ENCODE measurements at places on chromosomes 5 and 9.

DNA sequence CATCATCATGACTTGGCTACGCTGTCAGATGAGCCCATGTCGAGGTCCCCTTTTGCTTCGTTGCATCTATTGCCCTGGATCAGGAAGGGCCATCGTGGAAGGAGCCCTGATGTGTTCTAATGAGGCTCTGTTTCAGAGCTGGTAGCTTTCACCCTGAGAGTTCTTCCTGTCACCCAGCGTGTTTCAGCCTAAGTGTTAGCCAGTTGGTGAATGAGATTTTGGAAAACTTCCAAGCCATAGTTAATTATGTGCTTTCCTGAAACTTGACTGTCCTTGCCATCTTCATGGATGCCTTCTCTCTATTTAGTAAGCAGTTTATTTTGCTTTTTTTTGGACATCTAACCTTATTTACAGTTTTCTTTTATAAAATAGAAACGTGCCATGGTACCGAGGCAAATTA, 1695.4 kb upstream of the WWC1 start:
- DNase-seq, result no peak

- no peak for DNase-seq
Measured at GRCh38 chr9:99825172-99826046, 3.7 kb downstream of the NR4A3 start.

GRCh38 chr9:105187781-105188180, 56.7 kb upstream of the SLC44A1 start:
- no peak for DNase-seq

DNA sequence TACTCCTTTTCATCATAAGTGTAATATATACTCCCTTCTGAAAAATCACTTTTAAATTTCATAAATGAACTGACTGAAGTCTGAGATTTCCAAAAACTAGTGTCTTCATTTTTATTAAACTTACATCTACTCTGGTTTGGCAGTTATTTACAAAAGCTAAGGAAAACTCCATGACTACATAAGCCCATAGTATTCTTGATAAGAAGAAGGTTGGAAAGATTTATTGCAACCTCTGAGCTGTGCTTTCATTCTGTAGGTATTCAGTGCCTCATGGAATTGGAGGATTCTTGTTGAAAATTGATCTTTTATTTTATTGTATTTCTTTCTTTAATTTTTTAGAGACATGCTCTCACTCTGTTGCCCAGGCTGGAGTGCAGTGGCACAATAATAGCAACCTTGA, 41.7 kb downstream of the GNAQ start:
- no peak for DNase-seq

GRCh38 chr5:139451878-139452660, 10.5 kb downstream of the ECSCR start:
- no peak for DNase-seq

DNA sequence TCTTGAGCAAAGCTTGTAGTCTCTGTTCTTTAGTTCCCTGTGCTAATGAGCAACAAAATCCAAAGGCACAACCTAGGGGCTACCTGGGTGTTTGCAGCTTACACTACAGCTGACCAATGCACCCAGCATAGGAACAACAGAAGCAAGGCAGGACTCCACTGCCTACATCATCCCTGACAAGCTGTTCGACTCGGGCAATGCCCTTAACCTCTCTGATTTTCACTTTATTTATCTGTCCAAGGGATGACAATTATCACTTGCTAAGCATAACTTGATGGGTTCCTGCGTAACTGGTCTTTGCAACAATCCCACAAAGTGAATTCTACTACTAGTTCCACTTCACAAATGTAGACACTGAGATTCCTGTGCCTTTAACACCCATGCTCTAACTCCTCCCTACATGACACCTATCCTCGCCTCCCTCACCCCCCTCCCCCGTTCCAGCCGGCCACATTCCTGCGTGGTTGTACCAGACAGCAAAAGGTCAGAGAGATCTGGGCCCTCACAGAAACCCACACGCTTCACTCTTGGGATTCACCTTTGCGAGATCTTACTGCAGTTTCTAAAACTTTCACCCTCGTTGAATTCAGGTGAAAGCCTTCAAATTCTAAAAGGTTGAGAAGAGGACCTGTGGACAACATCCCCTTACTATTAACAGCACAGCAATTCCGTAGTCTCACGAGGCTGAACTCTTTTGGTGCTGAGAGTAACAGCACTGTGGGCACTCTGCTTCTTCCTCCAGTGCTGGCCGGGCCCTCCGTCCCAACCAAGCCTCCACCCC, 995 bp downstream of the IPPK start:
- DNase-seq, result peak; percentile 41

GRCh38 chr5:56569566-56569965, 245.8 kb upstream of the MAP3K1 start:
- DNase-seq, result no peak

DNA sequence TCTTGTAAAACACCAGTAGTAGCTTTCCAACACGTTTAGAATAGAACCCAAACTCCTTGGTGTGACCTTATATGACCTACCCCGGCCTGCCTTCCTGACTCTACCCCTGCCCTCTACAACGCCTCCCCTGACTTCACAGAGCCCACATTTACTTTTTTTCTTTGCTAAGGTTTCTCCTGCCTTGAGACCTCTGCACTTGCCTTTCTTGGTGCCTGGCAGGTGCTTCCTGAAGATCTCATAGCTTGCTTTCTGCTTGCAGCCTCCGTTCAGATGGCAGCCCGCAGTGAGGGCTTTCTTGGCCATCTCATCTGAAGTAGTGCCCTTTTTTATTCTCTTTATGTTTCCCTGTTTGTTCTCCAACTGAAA, 24.3 kb downstream of the NUP214 start:
- no peak for DNase-seq

DNA sequence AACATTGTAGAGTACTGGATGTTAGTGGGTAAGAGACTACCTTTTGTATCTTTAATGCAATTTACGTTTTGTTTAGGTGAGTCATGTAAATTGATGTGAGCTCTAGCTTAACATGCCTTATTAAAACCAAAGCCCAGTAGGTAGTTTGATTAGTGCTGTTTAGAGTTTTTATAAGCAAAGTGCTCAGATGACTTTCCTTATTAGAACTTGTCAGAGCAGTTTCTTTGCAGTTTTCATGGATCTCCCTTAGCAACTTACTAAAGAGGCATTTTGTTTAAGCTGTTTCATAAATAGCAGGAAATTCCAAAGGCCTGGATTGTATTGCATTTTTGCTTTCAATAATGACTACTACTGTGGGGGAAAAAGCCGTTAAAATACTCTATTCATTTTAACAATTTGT, 14.5 kb downstream of the ZSWIM6 start:
- no peak for DNase-seq

- DNase-seq, result no peak
Measured at GRCh38 chr5:59845730-59846129, 47.8 kb downstream of the PDE4D start.

- DNase-seq, result no peak
Measured at GRCh38 chr5:89036704-89037489, 153.9 kb upstream of the MEF2C start.

GRCh38 chr9:33645706-33646105, 121.7 kb downstream of the ANKRD18B start:
- no peak for DNase-seq

- no peak for DNase-seq
Measured at GRCh38 chr5:64458948-64459347, 46.9 kb upstream of the RGS7BP start.

DNA sequence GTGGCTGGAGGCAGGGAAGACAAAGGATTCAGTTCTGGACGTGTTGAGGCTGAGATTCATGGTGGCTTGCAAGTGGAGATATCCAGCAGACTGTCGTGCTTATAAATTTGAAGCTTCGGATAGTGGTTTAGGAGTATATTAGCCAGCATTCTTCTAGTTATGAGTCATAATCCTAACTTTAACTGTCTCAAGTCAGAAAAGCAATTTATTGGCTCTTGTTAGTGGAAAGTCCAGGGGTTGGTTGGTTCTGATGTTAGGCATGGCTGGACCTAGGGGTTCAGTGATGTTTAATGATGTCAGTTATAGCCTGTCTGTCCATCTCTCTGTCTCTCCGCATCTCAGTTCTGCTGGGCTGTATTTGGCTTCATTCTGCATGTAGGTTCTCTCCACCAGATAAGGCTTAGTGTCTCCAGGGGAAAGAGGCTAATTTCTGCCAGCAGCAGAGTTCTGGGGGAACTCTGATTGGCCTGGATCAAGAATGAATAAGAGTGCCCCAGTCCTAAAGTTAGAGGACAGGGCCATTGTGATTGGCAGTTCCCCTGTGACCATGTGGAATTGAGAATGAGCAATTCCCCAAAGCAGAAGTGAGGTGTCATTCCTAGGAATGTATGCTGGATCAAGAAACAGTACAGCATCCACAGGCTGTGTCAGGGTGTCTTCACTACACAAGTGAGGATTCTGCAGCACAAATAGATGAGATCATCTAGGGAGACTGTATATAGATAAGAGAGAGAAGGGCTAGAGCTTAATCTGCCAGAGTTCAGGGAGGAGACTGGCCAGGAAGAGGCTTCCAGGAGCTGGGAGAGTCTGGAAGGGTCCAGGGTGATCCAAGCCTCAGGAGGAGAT, 72.9 kb upstream of the SHB start:
- DNase-seq, result no peak

GRCh38 chr9:136664000-136664915, 1.5 kb downstream of the EGFL7 start:
- DNase-seq, result no peak

DNA sequence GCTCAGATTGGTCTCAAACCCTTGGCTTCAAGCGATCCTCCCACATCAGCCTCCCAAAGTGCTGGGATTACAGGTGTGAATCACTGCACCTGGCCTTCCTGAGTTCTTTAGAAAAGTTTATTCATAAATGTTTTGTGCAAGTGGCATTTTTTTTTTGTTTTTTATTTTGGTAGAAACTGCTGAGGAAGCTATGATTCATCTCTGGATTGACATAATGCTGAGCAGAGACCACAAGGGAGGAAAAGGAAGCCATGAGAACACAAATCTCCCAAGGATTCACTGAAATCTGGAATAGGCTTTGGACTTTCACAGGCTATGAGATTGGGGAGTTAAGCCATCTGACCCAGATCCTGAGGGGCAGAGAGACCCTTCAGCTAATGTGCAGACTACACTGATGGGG, 3.4 kb upstream of the SLC46A2 start:
- DNase-seq, result no peak

GRCh38 chr5:115480271-115480670, 64.3 kb downstream of the FEM1C start:
- no peak for DNase-seq

DNA sequence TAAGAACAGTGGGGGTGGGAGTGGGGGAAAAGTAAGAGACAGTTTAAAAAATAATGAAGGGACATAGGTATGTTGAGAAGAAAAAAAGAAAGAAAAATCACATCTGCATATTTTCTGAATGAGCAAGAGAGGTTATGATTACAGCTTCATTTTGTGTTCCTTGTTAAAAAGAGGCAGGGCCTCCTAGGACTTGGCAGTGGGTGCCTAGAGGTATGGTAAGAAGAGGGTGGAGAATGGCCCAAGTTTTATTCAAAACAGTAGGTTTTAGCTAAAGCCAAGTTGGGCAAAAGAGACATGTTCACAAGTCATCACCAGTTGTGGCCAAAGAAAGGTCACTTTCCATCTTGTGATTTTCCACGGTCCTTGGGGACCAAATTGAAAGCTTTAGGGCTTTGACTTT, 643.4 kb downstream of the CCDC171 start:
- DNase-seq, result no peak

DNA sequence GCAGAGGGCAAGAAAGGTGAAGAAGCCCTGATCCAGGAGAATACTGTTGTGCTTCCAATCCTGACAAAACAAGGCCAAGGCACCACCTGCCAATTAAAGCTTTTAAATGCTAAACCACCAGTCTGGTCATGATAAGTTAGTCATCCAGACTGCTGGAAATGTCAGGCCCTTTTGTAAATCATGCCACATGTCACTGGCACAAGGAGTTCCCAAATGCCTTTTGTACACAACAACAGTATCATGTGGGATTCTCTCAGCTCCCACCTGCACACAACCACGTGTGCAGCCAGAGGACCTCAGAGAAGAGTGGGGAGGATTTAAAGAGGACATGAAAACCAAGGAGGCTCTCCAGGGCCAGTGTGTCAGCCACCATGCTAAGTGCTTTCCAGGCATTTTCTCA, 99.3 kb downstream of the CDK5RAP2 start:
- no peak for DNase-seq

- DNase-seq, result no peak
Measured at GRCh38 chr5:41903382-41903891, 707 bp upstream of the RIMOC1 start.

GRCh38 chr9:130498918-130499698, 54.3 kb downstream of the ASS1 start:
- DNase-seq, result no peak

DNA sequence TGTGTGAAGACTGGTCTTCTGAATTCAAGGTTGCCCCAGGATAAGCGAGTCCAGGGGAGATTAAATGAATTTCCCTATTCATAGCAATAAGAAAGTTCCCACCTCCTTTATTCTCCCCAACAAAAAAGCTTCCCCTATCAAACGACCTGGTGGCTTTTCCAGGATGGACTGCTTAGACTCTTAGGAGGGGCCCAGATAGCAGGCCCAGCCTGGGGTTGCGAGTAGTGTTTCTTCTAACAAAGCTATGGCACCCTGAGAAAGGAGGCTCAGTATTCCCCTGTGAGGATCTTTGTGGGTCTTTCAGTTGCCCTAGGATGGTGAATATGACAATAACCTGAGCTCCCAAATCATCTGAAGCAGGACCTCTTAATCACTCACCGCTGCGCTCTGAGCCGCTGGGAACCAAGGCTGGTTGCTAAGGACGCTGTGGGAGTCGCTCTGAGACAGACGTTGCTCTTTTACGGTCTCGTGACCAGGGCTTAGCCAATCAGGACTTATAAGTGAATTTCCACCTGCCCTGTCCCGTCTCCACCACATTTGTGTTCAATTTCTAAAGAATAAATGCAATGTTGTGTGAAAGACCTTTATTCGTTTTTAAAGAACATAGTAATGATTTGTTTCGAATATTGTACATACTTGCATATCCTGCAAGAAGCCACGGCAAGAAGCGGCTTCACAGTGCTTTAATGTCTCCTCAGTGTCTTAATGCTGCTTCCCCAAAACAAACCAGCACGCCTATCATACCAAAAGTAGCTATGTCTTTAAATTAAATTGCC, at the start of gene TMEM232:
TMEM232 (minus strand) TSS at position 423 of the 776 bp plus-strand sequence. CDS start 59,319 bp downstream, outside the sequence.
- DNase-seq, result peak; percentile 48

- DNase-seq, result no peak
Measured at GRCh38 chr5:123182072-123182471, 93.0 kb downstream of the PRDM6 start.

GRCh38 chr5:852431-853401, 1.9 kb upstream of the ZDHHC11 start:
- no peak for DNase-seq

- DNase-seq, result no peak
Measured at GRCh38 chr9:85041466-85042137, 372.1 kb downstream of the NTRK2 start.

DNA sequence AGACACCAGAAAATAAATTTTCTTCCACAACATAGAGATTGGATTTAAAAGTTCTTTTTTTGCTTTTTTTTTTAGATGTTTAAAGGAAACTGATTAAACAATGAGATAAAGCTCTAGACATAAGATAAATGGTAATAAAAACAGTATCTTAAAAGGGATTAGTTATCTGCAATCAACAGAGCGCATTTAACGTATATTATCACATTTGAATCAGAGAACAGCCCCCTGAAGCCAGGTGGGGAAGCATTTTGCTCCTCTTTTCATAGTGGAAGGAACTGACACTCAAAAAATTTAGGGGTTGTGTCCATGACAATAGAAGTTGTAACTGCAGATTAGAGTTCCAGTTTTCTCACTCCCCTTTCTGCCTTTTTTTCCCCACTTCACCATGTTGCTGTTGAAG, 367.6 kb downstream of the SPATA31D1 start:
- no peak for DNase-seq

GRCh38 chr9:123169926-123170325, 98.5 kb downstream of the STRBP start:
- DNase-seq, result no peak
